NCI-H2227 treated with DMSO at 0.1 percent for 48 hours (cell line): ENCODE measurements at places on chromosomes 3 and 15.

- DNase-seq, result peak; percentile 53
These were observed at the start of gene ZKSCAN7 for GRCh38 chr3:44554626-44555592. TSS of gene ZKSCAN7 (plus strand) at chr3:44555193. CDS start at chr3:44557048, 1,855 bp downstream.

- DNase-seq, result no peak
These were observed 44.8 kb downstream of the OPA1 start for GRCh38 chr3:193637831-193638230.

DNA sequence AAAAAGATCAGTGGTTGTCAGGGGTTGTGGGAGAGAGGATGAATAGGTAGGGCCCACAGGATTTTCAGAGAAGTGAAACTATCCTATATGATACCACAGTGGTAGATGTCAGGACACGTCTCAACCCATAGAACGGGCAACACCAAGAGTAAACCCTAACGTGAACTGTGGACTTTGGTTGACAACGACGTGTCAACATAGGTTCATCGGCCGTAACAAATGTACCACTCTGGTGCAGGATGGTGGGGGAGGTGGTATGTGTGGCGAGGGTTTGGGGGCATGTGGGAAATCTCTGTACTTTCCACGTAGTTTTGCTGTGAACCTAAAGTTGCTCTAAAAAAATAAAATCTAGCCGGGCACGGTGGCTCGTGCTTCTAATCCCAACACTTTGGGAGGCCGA is 13.0 kb upstream of the PIGZ start:
- no peak for DNase-seq

- no peak for DNase-seq
These were observed 17.3 kb upstream of the KBTBD8 start for GRCh38 chr3:66980791-66981190.

- peak; percentile 37 for DNase-seq
These were observed 36.9 kb downstream of the SENP8 start for GRCh38 chr15:72155003-72155621.

DNA sequence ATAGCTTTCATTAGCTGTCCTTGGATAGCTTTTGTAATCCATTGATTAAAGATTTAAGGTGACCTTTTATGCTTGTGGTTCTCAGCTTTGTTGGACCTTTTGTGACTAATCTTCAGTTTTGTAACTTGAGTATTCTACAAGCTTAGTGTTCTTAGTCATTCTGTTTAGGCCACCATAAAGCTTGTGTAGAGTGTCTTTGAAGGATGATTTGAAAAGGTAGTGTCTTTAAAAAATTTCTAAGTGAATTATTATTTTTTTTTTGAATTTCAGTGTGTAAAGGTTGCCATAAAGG is 7.5 kb downstream of the MORF4L1 start:
- no peak for DNase-seq

DNA sequence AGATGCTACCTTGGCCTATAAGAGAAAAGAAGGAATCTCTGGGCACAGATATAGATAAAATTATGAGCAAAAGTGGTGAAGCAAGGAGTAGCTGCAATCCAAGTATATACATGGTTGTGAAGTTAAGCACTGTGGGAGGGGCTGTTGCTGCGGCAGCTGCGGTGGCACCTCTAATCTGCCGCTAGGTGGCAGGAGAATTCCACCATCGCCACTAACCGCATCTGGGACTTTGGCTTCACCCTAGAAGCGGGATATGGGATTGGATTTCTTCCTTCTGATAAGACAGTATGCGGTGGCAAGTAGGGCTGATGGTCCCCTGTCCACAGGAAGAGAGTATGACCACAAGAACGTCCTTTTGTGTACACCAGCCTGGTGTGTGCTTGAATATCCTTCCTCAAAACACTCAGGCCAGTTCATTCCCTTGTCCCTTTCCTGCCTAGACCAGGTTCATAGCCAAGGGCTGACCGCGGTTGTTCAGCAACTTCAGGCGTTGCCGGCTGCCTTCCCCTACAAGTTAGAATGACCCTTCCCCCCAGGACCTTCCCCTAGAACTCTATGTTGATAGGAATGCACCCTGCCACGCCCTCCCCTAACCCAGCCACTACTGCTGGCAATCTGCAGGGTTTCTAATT is 5.1 kb downstream of the MAGEL2 start:
- peak; percentile 60 for DNase-seq

GRCh38 chr3:128262457-128262856 is 109.2 kb downstream of the EEFSEC start:
- DNase-seq, result no peak

- no peak for DNase-seq
These were observed 576.5 kb downstream of the ZNF385D start for GRCh38 chr3:21174461-21174860.

DNA sequence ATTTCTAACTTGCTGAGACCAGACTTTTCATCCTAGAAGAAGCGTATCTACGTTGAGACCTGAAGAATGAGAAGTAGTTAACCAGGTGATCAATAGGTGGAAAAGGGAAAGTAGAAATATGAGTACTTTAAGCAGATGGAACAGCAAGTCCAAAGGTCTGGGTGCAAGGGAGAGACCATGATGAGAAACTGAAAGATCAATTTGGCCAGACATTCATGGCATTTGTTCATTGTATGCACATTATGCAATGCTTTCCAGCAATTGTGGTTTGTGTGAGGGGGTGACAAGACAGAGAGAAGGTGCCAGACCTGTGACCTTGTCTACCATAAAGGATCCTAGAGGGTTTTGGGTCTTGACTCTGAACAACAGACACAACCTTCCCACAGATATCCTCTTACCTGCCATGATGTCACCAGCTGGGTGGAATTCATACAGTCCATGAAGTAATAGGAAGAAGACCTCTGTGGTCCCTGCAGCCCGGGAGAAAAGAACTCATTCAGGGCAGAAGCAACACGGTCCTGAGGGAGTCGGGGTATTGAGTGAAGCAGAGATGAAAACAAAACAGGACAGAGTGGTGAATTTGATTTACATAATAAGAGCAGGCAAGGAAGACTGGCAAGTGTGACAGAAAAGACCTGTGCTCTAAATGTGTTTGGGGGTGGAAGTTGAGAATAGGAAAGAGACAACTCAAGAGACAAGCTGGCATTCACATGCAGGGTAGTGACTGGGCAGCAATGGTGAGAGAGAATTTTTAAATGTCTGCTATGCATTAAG is 63.4 kb upstream of the PSMD6 start:
- no peak for DNase-seq

DNA sequence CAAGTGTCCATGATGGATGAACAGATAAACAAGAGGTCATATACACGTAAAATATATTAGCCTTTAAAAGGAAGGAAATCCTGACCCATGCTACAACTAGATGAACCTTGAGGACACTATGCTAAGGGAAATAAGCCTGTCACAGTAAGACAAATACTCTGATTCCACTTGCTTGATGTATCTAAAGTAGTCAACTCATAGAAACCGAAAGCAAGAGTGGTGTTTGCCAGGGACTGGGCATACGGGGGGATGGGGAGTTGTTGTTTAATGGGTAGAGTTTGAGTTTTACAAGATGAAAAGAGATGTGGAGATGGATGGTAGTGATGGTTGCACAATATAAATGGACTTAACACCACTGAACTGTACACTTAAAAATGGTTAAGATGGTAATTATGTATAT is 65.4 kb downstream of the C3orf70 start:
- DNase-seq, result no peak

DNA sequence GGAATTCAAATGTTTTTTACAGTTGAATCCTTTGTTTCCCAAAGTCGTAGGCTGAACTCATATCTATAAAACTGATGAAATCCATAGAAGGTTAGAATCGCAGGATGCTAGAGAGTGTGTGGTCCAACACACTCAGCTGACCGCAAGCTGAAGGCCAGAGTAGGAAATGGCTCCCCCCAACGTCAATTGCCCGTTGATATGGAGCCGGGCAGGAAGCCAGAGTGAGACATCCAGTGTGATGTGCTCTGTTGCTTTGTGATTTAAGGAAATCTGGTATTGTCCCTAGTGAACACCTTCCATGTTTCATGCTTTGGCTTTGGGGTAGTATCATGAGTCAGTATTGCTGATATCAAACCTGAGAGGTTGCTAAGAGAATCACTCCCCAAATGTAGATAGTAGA is 5.8 kb upstream of the MEX3B start:
- DNase-seq, result no peak

DNA sequence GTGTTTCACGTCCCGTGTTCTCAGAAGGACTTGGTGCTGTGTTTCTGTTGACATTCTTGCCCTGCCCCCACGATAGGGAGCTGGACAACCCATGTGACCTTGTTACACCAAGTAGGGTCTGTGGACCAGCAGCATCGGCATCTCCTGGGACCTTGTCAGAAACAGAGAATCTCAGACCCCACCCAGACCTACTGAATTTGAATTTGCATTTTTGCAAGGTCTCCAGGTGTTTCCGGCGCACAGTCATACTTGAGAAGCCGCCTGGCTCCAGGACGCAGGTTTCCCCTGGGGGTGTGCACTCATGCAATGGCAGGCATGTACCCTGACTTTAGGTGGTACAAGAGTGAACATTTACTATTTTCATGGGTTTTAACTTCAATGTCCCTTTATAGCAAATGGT is 117.9 kb downstream of the TLE3 start:
- DNase-seq, result no peak

- no peak for DNase-seq
These were observed 53.4 kb downstream of the GBE1 start for GRCh38 chr3:81707996-81708395.

DNA sequence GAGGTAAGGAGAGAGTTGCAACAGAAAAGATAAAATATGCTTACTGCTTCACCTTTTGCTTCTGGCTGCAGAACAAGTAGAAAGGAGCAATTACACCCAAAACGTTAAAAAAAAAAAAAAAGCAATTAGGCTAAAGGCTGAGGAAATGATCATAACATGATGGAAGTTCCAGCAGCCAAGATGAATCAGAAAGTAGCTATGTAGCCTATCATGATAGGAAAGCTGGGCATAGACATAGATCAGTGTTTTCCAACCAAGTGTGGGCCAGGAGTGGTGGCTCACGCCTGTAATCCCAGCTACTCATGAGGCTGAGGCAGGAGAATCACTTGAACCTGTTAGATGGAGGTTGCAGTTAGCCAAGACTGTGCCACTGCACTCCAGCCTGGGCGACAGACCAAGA is 52.6 kb downstream of the AGTR1 start:
- no peak for DNase-seq

DNA sequence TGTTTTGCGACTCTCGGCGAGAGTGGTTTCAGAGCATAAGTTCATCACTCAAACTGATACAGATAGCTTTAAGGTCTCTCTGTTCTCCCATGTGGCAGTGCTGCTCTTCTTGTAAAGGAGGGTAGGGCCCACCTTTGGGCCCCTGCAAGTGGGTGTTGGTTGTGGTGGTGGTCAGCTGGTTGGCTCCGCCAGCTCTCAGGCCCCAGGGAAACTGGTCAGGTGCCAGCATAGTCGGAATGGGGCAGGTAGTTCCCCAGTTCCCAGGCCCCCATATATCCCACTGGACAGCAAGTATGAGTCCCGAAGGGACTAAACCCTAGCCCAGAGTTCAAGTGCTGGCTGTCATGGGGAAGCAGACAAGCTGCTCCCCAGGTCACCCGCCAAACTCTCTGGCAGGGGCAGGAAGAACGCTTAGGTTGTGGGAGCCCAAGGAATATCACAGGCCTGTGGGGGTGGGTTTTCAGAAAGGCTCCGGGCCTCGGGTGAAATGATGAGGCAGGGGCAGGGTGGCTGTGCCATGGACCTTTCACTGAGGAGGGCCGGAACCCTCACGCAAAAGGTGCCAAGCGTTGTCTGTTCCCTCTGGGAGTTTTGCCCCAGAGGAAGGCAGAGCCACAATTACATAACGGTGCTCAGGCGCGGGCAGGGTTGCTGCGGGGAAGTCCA is 185.1 kb downstream of the EFHB start:
- no peak for DNase-seq

GRCh38 chr3:125437631-125438435 is 62.7 kb upstream of the ZNF148 start:
- DNase-seq, result no peak

GRCh38 chr3:171333784-171334464 is 126.3 kb downstream of the TNIK start:
- DNase-seq, result no peak

- no peak for DNase-seq
These were observed 84.3 kb downstream of the DOCK3 start for GRCh38 chr3:50759015-50759414.

DNA sequence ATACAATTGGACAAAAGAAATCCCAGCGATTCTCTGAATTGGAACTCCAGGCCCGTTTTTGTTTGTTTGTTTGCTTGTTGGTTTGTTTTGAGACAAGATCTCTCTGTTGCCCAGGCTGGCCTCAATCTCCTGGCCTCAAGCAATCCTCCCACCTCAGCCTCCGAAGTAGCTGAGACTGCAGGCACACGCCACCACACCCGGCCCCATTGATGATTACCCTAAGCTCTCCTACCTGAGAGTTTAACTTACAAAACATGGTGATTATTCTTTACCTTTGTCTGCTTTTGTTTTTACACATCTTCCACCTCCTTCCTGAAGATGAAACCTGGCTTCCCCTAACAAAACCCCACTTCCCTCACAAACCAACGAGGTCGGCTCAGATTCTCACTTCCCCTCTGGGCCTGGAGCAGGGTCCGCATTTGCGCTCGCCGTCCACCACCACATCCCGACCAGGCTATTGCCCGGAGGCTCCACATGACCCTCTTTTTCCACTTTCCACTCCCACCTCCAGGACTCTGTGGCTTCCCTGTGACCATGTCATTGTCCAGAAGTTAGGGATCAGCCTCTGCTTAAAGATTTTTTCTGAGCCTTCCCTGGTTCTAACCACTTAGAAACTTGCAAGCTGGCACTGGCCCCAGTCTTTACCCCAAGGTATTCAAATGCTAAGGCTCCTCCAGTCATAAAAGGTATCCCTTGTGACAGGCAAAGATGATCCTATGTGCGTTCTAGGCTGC is 14.8 kb downstream of the KLHL6 start:
- DNase-seq, result no peak

GRCh38 chr3:36210840-36211651 is 169.3 kb upstream of the STAC start:
- no peak for DNase-seq

- no peak for DNase-seq
These were observed 463.0 kb downstream of the ERC2 start for GRCh38 chr3:56005196-56005805.

GRCh38 chr3:9064850-9065249 is 101.6 kb upstream of the RAD18 start:
- DNase-seq, result no peak

GRCh38 chr15:68774521-68775235 is 46.0 kb downstream of the ANP32A start:
- no peak for DNase-seq

- DNase-seq, result no peak
These were observed 68.9 kb upstream of the DCLK3 start for GRCh38 chr3:36833160-36833814.

GRCh38 chr15:84794162-84794547 is 23.0 kb upstream of the ALPK3 start:
- DNase-seq, result no peak

DNA sequence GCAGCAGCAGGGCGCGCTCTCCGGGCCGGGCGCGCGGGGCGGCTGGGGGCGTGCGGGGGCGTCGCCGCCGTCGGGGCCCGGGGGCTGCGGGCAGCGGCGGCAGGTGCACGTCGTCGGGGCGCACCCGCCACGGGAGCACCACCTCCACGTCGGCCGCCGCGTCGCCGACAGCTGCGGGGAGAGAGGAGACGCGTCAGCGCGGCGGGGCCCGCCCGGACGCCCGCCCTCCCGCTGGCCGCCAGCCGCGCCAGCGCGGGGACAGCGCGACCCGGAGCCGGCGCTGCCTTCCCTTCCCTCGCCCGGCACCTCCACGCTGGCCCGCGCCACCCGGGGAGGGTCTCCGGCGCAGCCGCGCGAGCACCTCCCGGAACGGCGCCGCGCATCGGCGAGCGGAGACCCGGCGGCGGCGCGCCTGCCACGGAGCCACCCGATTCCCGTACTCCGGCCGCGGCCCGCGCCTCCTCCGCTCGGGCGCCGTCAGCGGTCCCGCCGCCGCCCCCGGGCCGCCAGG is 481 bp downstream of the ADAMTS17 start:
- no peak for DNase-seq

- no peak for DNase-seq
These were observed 165.6 kb upstream of the CCDC54 start for GRCh38 chr3:107211608-107212007.
